Chondrocyte (in vitro differentiated cells): ENCODE measurements at places on chromosomes 13 and 19. TPM values are rescaled to one million over a fixed set of nuclear protein-coding genes. Genes with fewer than 3 reads are reported as not detected.

- DNase-seq: no peak
These were observed at the start of gene CD37 for GRCh38 chr19:49335071-49335783. TSS of gene CD37 (plus strand) at chr19:49335406. CDS start at chr19:49335541, 135 bp downstream.

- DNase-seq: no peak
These were observed 6.4 kb downstream of the GNA15 start for GRCh38 chr19:3142292-3142670.

DNA sequence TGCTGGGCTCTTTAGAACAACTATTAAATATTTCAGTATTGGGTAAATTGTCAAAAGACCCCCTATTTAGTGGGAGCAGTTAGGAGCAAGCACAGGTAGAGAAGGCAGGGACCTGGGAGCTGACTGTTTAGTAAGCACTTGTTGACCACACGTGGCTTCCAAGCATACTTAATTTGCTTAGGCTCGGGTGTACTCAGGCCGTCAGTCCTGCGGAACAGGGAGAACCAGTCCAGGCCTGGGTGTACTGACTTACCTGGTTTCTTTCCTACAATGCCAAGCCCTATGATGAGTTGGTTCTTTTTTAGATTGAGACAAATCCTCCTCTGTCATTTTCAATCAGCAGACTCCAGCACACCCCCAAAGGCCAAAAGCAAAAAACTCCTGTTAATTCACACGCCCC is 90.0 kb downstream of the WDFY2 start:
- DNase-seq: no peak

DNA sequence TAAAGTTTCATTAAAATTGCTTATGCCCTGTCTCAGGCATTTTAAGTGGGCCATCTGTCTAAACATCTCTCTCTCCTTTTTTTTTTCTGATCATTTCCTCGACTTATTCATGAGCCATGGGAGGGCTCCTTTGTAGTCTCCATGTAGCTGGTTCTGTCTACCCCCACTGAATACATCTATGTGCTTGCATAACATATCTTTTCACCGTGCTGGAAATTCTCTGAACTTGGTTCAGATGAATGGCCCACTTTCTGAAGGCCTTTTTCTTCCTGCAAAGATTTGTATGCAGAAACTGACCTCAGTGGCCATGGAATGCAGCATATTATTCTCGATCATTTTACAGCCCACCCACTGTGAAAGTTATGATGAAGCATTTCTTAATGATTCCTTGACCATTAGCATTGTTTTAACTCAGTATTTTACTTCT is 225.3 kb downstream of the GGACT start:
- no peak for DNase-seq

GRCh38 chr13:27353166-27353583 is 71.2 kb upstream of the GTF3A start:
- DNase-seq: no peak

GRCh38 chr19:57688011-57688763 is 6.4 kb downstream of the ZNF551 start:
- DNase-seq: no peak

DNA sequence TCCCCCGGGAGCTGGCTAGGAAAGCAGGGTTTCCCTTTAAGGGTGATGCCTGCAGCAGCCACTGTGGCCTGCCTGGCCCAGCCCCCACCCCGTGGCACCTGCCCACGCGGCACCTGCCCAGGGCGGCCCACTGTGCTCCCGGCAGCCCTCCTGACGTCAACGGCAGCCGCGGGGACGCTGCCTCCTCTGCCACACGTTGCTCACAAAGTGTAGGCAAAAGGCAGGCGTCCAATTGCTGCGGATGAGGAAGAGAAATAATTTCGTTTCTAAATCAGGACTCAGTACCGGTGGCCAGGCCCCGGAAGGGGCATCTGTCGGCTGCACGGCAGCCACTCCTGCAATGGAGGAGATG is 122.3 kb downstream of the URI1 start:
- DNase-seq: peak; percentile 87

KATNAL1 gene
- 35.8 to 36.2 TPM (median 36.0 TPM) in 3 replicates for total RNA-seq

ZNF726 gene
- 0.41 to 2.4 TPM (median 0.67 TPM) in 3 replicates for total RNA-seq

GRCh38 chr13:107208889-107209288 is 641.0 kb upstream of the ARGLU1 start:
- no peak for DNase-seq

TMPRSS9 gene
- 0.15 to 0.26 TPM in 2 of 3 replicates, not detected in the other for total RNA-seq

DNA sequence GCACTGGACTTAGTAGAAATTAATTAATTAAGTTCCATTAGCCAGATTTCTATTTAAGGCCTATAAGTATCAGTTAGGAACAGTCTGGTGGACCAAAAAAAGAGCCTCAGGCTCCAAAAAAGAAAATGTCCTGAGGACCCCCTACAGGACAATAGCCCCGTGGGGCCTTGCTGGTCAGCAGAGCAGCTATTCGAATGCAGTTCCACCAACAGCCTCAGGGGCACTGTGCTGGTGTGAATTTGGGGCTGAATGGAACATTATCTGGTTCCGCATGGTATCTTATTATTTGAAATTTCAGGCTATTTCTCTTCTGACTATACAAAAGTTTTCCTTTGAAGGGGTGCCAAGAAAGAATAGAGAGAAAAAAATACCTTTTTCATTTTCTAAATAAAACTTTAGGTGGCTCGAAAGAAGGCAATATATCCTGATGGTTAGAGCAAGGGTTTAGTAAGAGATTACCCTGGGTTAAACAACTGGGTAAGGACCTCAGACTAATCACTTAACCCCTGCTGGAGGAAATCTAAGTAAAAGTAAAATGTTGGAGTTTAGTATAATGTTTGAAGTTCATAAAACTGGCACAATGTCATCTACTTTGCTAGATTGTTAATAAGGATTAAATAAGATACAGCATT is 147.2 kb downstream of the MIPEP start:
- no peak for DNase-seq

DMKN gene
- total RNA-seq: 1.3 to 2.1 TPM in 2 of 3 replicates, not detected in the other

GRCh38 chr13:107301724-107302374 is 733.9 kb upstream of the ARGLU1 start:
- no peak for DNase-seq

GRCh38 chr19:29665826-29666577 is 741 bp downstream of the PLEKHF1 start:
- no peak for DNase-seq

- DNase-seq: no peak
These were observed 62.1 kb downstream of the GGACT start for GRCh38 chr13:100526318-100527000.

DNA sequence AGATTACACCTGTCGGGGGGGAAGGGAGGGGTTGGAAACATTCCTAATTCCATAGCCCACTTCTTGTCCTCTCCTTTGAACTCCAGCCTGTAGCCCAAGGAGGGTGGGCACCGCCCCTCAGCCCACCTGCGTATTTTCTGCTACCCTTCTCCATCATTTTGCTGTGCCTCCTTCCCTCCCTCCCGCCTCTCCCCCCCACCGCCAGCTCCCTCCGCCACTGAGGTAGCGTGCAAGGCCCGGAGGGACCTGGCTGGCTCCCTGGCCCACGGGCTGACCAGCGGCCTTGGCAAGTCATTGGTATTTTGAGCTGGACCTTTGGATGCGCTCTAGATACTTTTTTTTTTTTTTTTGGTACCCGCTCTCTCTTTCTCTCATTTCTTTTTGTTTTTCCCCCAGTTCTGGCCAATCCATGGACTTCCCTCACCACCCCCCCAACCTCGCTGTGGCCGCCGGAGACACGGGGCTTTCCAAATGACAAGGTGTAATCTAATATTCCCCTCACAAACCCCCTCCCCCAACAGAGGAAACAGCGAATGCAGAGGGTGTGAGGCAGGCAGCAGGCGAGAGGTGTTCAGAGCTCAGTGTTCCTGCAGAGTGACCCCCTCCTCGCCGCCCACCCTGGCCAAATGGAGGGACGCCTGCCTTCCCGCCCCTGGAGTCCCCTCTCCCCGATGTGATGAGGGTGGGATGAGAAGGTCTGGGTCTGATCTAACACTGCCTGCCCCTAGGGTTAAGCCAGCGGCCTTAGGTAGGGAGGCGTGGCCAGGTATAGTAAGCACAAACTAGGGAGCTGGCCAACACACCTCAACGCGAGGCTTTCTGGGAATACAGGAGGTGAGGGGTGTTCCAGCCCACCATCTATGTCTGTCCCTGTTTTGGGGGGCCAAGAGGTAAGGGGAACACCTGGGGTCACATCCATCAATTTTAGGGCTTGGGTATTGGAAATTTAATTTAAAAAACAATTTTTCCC is 89.2 kb downstream of the PTPRS start:
- no peak for DNase-seq

SCAF1 gene
- 76.3 to 79.0 TPM (median 77.3 TPM) in 3 replicates for total RNA-seq

TNFRSF19 gene
- total RNA-seq: 1.2 to 1.7 TPM (median 1.3 TPM) in 3 replicates

GRCh38 chr19:827314-827709 is 325 bp upstream of the AZU1 start:
- no peak for DNase-seq

REX1BD gene
- total RNA-seq: 46.9 to 89.0 TPM (median 54.1 TPM) in 3 replicates

RASGRP4 gene
- total RNA-seq: not detected in 3 replicates

NLRP9 gene
- not detected in 3 replicates for total RNA-seq

- DNase-seq: no peak
These were observed 24.3 kb downstream of the NFILZ start for GRCh38 chr19:8654591-8655339.

GRCh38 chr19:41706741-41707501 is 1.5 kb upstream of the CEACAM5 start:
- no peak for DNase-seq
